ENCODE measurements at places on chromosomes 13 and 19.

- no peak for DNase-seq
Measured at GRCh38 chr13:35552172-35552844, 75.8 kb upstream of the MAB21L1 start.

DNA sequence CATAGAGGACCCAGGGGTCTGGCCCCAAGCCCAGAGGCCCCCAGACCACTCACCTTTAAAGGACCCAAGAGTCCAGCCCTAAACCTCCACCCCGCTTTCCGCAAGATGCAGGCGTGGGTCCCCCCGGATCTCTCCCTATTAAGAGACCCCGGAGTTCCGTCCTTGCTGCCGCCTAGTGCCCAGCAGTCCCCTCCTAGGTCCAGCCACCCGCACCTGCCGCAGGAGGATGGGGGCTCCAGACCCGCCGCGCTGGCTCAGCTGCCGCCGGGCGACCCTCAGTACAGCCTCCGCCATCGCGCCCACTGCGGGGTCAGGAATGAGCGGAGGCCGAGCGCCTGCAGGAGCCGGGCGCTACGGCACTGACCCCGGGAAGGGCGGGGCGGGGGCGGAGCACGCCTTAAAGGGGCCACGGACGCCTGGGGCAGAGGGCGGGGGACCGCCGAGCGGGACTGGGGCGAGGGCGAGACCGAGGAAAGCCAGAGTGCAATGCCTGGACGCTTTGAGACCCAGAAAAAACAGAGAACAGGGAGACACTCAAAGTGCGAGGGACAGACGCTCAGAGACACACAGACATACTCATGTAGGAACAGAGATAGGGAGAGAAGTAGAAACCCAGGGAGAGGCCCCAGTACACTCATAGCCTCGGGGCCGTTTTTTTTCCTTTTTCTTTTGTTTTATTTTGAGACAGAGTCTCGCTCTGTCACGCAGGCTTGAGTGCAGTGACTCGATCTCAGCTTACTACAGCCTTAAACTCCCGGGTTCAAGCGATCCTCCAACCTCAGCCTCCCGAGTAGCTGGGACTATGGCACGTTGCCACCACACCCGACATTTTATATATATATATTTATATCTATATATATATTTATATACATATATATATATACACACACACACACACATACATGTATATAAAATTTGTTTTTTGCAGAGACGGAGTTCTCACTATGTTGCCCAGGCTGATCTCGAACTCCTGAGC, at the start of gene ETHE1:
Gene ETHE1, minus strand, starts transcription at position 318 of the 976 bp plus-strand sequence. Its CDS starts 24 bp downstream, at position 294.
- peak; percentile 86 for DNase-seq

DNA sequence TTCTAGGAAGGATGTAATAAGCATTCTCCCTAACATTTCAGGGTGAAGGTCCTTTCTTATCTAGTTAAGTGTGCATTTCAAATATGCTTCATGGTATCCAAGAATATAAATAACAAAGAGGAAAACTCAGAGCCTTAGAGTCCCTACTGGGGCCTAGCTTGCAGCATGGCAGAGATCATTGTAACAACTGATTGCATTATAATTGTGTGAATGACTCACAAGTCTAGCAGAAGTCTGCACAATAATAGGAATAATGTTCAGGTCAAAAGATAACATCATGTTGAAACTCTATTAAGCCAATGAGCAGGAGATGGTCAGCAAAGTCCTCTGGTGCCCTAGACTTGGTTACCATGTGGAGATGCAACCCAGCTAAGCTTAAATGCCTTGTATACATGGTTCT, 3.4 kb downstream of the POSTN start:
- DNase-seq, result no peak

DNA sequence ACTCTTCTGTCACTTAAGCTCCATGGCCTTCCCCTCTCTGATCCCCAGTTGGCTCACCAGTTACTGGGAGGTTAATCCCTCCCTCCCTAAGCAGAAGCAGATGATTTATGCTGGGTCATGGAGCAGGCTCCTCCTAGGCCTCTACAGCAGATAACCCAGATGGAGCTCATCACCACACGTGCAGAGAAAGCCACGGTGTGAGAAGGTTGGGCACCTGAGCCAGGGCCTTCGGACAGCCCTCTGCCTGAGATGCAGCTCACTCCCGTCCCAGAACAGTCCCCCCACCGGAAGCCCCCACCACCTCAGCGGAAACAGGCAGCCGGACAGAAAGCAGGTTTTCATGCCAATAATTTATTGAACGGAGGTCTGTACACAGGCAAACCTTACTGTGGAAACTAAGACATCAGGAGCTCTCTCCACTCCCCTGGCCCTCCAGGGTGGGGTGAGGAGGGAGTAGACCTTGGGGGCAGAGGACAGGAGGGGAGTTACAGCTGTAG, 9.8 kb downstream of the ZNF526 start:
- no peak for DNase-seq

GRCh38 chr13:93231867-93232266, 5.3 kb downstream of the GPC6 start:
- DNase-seq, result no peak

- no peak for DNase-seq
Measured at GRCh38 chr19:45171211-45171623, 6.8 kb downstream of the TRAPPC6A start.

- no peak for DNase-seq
Measured at GRCh38 chr19:42284591-42285341, 15.7 kb downstream of the CIC start.

DNA sequence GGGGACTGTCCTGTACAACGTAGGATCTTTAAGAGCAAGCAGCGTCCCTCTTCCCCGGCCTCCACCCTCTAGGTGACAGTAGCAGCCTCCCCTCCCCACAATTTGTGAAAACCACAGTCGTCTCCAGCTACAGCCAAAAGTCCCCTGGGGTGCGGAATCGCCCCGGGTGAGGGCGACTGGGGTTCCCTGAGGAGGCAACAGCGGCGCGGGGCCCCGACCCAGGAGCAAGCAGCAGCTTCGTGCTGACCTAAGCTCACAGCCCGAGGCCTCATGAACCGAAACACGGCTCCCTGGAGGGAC, 322 bp downstream of the ZNF558 start:
- DNase-seq, result no peak

DNA sequence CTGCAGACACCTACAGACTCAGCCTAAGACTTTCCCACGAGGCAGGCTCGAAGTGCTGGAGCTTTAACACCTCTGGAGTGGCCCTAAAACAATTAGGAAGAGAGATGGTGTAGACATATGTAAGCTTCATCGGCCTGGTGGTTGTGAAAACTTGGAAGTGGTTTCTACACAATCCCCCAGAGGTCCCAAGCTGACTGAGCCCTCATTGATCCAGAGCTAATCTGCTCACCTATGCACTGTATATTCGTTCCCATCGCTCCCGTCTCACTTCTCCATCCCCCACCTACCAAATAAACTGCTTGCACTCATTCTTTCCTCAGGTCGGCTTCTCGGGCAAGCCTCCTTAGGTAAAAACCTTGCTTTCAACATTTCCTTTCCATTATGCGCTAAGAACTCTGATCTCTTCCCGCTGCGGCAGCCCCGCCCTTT, 767 bp upstream of the ZNF793 start:
- no peak for DNase-seq

DNA sequence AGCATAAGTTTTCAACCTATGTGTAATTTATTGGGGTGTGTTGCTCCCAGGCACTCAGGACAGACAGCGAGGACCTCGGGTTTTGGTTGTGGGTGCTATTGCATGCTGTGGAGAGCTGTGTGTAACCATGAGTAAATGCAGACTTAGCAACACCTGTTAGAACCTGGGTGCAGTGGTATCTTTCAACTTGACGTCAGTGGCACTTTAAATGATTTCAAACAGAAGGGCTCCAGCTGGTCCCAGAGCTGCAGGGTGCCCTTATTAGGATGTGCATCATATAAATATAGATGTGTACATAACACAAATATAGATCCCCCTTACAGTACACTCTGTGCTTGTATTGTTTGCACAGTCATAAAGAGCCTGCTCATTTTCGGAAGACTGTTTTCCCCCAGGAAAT, 228.3 kb upstream of the IRS2 start:
- no peak for DNase-seq

- no peak for DNase-seq
Measured at GRCh38 chr13:36074659-36075058, 56.5 kb downstream of the DCLK1 start.

DNA sequence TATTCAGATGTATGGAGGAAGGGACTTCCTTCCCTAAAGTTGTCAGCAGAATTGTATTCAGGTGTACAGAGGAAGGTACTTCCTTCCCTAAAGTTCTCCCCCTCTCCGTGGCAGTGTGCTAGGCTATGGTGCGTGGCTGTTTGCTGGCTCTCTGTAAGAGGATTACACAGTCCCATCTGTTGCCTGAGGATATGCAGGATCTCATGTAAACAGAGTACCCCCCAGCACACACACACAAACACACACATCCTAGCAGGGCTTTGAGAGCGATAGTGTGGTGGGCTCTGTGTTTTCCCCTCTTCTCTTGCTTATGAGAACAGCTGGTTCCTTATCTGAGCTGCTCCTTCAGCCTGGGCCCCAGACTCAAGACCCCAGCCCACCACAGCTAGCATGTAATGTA, 10.3 kb downstream of the NEK5 start:
- DNase-seq, result no peak

DNA sequence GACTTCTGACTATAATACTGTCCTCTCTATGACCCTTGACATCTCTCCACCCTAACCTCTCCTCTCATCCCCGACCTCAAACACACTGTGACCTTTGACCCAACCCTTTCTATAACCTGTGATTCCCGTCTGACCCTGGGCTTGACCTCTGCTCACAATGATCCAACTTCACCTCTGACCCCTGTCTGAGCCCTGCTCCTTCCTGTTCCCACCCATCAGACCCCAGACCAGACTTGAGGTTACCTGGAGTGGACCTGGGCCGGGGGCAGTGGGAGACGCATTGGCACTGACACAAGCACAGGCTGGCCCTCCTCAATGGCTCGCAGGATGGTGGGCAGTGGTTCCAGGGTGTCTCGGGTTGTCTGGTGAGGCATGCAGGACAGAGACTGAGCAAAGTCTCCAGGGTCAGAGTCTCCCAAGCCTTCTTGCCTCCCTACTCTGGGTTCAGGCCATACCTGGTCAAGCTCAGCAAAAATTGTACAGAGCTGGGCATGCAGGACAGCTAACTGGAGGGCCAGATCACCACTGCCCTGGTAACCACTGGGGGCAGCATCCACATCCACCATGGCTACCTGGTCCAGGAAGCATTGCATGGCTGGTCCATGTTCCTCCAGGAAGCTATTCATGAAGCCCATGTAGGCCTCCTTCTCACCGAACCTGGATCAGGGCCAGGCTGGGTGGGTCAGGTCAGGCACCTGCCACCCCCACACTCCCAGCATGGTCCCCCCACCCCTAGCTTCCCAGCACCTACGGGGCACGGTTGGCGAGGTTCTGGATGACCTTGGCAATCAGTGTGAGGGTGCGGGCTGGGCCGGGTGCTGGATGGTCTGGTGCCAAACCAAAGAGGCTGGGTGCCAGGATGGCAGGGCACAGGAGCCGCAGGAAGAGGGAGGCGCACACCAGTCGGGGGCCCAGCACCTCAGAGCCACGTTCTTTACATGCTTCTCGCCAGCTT, 4.4 kb upstream of the WIZ start:
- no peak for DNase-seq

- peak; percentile 37 for DNase-seq
Measured at GRCh38 chr13:46639033-46639981, 86.3 kb downstream of the LRCH1 start.

DNA sequence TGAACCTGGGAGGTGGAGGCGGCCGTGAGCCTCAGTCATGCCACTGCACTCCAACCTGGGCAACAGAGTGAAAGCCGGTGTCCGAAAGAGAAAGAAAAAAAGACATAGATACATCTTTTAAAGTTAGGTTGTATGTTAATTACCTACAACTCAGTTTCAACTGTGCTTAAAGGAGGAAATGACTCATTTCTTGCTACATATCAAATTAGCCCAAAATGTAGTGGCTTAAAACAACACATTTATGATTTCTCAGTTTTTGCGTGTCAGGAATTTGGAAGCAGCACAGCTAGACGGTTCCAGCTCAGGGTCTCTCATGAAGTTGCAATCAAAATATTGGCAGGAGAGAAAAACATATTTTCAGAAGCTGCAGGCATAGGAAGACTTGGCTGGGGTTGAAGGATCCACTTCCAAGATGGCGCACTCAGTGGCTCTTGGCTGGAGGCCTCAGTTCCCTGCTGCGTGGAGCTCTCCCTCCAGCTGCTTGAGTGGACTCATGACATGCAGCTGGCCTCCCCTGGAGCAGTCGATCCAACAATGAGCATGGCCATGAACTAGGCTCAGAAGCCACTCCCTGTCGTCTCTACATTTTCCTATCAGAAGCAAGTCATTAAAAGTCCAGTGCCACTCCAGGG, 7.1 kb downstream of the LDLR start:
- DNase-seq, result peak; percentile 59

DNA sequence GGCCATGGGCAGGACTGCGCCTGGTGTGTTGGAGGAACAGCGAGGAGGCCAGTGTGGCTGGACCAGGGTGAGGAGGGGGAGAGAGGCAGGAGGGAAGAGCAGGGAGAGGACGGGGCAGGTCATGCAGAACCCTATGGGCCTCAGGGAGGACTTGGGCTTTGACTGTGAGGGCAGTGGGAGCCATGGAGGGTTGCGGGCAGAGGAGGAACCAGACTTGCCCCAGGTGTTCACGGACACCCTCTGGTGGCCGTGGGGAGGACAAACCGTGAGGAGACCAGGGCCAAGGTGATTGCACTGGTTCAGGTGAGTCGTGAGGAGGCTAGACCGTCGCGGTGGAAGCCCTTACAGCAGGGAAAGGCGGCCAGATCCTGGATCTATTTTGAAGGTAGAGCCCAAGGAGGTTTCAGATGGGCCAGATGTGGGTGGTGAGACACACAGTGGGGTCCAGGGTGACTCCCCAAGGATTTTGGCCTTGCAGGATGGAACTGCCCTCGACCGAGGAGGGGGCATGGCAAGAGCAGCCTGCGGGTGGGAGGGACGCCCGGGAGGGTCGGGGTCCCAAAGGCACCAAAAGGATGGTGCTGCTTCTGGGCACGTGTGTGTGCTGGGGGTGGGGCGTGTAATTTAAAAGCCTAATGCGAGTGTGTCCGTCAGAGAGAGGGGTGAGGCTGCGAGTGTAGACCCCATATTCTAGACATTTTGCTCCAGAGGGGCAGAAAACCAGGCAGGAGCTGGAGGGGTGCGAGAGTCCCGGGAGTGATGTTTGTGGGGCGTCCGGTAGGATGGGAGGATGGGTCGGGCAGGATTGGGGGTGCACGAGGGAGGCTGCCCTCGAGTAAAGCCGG, 2.7 kb upstream of the REXO1 start:
- no peak for DNase-seq

DNA sequence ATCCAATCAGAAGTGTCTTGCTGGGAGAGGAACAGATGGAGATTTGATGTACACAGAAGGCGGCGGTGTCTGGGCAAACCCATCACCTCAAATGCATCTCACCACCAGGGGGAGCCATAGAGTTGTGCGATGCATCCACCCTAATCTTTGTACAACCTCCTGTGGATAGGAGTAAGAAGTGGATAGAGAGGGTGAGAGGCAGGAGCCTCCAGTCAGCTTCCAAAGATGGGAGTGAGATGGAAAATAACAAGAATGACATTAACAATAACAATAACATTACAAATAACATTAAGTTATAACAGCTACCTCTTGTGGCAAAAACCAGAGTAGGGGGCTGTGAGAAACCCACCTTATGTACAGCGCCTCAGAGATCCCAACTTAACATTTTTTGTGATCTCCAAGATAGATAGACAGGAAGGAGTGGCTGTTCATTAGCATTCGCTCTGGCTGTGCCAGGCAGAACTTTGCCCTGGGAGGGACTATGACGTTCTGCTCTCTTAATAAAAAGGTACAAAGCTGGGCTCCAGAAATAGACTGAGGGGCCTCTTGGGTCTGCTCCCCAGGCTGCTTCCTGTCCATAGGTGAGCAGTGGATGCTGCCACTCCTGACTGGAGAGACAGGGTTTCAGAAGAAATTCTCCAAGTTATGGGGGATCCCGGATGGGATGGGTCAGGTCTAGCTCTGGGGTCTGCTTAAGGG, 5.2 kb upstream of the CEACAM18 start:
- no peak for DNase-seq

- no peak for DNase-seq
Measured at GRCh38 chr13:22594041-22594440, 586.7 kb upstream of the SGCG start.
